ENCODE measurements at places on chromosomes 16 and 17. TPM values are rescaled to one million over a fixed set of nuclear protein-coding genes. Genes with fewer than 3 reads are reported as not detected.

- DNase-seq: no peak
Observed at GRCh38 chr17:68133346-68134045, 98.0 kb downstream of the KPNA2 start.

DNA sequence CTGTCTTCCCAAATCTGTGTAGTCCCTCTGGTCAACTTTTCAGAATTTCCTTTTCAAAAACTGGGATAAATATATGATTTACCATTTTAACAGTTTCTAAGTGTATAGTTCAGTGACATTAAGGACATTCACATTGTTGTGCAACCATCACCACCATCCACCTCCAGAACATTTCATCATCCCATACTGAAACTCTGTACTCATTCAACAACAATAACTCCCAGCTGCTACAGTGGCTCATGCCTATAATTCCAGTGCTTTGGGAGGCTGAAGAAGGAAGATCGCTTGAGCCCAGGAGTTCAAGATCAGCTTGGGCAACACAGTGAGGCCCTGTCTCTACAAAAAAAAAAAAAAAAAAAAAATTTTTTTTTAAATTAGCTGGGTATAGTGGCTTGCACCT lies 131.0 kb downstream of the AATF start:
- no peak for DNase-seq

- DNase-seq: no peak
Observed at GRCh38 chr17:7982666-7983065, 19.7 kb upstream of the GUCY2D start.

DNA sequence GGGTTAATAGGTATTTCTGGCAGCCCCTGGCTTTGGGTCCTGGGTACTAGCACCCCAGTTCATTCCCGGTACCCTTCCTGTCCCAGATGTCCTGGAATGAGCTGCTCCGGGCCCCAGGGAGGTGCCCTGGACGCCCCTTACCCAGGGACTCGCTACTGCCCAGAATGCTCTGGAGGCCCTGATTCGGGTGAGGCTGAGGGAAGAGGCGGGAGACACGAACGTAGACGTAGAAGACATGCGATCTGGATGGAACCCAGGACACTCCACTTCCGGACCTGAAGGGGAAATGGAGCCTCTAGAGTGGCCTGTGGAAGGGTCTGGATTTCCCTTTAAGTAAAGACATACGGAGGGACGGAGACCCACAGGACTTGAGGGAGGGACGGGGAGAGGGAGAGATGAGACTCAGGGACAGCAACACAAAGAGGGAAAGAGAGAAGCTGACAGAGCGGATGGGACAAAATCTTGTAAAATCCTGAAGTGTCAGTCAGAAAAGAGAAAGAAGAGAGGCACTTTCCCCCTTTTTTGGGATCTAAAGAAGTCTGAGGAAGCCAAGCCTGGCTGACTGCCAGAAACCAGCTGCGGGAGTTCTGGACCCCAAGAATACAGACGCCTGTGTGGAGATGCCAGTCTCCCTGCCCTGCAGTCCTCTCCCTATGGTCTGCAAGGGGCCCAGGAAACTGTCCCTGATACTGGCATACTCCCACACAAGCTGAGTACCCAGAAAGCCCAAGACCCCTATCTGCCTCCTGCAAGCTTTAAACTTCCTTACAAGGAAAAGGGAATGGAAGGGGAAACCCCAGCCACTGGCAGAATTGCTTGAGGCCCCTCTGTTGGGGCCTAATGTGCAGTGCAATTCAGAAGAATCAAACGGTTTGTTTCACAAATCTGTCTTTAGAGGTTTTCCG lies 1.0 kb upstream of the HOXB13 start:
- no peak for DNase-seq

- no peak for DNase-seq
Observed at GRCh38 chr16:73873643-73874042, 423.0 kb upstream of the PSMD7 start.

- no peak for DNase-seq
Observed at GRCh38 chr17:77282524-77283515, 142.1 kb downstream of the SEC14L1 start.

GRCh38 chr17:37060094-37060493 lies 111.3 kb downstream of the AATF start:
- no peak for DNase-seq

DNA sequence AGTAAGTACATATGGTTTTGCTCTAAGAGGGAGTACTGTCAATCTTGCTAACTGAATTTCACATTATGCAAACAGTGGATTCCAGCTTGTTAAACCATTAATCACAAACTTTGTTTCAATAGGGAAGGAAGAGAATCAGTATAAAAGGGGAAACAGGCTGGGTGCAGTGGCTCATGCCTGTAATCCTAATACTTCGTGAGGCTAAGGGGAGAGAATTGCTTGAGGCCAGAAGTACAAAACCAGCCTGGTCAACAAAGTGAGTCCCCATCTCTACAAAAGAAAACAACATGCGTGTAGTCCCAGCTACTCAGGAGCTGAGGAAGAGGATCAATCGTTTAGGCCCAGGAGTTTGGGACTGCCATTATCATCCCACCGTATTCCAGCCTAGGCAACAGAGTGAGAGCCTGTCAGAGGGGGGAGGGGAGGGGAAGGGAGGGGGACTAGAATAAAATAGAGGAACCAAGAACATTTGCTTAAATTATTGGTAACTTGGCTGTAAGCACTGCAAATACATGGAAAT lies 65.7 kb downstream of the FBXL20 start:
- no peak for DNase-seq

- no peak for DNase-seq
Observed at GRCh38 chr16:67150047-67150832, 558 bp downstream of the B3GNT9 start.

DNA sequence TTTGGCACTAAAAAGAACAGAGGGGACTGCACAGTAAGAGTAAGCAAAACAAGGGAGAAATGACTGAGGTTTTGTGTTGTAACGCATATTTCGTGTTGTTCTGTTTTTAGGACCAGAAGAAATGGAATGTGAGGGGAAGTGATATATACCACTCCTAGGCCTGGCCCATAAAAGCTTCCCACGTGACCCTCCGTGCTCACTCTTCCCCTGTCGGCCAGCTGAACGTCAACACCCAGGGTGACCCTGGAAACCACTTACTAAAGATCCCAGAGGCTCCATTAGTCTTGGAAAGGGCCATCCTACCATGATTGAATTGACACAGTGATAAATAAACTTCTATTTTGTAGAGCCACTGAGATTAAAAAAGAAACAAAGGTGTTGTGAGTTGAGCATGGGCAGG lies 79.8 kb downstream of the HELZ start:
- no peak for DNase-seq

DNA sequence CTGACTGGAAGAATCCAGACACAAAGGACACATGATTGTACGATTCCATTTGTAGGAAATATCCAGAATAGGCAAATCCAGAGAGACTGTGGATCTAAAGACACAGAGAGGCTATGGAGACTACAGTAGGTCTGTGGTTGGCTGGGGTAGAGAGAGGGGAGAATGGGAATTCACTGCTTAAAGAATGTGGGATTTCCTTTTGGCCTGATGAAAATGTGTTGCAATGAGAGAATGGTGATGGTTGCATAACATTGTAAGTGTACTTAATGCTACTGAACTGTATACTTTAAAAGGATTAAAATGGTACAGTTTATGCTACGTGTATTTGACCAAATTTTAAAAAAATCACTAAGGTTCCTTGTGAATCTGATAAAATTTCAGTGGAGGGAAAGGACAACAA lies 62.1 kb downstream of the GPRC5B start:
- no peak for DNase-seq

DNA sequence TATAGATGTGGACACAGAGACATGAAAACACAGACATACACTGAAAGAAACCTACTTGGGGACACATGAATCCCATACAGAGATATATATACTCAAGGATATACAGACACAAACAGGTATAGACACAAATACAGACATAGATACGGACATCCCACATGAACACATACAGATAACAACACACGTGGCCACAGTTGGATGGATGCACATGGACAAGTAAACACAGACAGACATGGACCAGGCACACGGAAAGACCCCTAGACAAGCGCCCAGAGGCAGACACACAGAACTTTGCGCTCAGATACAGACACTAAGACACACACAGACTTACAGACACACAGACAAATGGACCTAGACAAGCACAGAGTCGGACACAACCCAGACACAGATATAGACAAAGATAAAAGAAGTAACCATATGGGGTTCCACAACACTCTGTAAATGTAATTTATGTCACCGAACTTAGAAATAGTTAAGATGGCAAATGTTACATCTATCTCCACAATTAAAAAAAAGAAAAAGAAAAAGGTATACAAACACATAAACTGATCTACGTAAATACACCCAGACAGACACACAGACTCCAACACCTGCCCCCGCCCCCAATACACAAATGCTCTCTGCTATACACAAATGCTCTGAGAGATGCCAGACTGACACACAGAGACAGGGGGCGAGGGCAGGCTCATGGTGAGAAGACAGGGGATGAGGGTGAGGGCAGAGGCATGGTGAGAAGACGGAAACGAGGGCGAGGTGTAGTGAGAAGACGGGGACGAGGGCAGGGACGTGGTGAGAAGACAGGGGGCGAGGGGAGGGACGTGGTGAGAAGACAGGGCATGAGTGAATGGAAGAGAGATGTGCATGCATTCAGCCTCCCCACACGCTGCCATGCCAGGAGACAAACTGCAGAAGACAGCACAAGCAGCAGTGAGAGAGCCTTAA lies 118.3 kb downstream of the SMG6 start:
- no peak for DNase-seq

DNA sequence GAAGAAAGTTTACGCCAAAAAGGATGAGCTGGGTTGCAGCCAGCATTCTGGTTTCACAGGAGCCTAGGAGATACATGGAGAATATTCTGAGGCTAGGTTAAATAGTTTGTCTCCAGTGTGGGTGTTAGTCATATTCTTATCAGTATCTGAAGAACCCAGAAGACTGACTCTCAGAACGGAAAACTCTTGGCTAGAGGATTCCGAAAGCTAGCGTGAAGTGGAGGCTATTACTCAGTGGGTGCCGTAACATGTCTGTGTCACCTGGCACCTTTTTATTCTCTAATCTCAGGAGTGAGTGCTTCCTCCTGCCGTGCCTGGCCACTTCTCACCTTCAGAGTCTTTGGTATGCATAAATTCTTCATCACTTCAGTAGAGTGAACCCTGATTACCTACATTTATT lies 199.5 kb downstream of the WWOX start:
- no peak for DNase-seq

DNA sequence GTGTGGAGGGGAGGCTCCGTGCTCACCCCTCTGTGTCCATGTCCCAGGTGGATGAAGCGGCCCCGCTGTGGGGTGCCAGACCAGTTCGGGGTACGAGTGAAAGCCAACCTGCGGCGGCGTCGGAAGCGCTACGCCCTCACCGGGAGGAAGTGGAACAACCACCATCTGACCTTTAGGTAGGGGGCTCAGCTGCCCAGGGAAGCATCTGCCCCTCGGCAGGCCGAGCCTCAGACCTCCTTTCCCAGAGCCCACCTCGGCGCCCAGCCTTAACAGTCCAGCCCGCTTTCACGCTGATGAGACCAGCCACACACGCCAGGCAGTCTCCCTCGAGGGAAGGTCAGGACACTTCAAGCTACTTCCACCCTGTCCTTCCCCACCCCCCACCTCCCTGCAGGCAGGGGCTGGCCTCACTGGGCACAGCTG lies 12.7 kb downstream of the MMP15 start:
- DNase-seq: no peak

DNA sequence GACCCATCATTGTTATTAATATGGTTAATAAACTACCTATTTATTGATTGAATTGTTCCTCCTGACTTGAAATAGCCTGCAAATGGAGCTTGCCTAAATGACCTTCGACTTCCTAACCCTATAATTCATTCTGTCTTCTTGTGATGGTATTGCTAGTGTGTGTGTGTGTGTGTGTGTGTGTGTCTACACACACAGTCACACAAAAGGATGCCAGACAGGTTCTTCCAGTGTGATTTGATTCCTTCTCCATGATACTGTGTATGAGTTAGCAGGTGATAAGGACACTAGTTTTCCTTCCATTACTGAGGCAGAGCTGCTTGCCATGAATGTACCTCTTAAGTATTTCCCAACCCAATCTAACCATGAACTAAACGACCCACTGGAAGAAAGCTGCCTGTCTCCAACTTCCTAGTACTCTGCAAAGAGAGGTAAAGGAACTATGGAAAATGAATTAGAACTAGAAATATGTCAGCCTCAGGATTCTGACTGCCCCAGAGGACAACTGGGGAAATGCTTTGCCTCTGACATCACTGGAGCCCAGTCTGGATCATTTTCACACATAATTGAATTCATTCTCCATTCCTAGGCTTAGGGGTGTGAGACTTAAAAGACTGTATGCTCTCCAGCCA lies 3.5 kb upstream of the CDC6 start:
- DNase-seq: peak; percentile 80

GRCh38 chr17:65941356-65941899 lies 250.5 kb downstream of the CEP112 start:
- no peak for DNase-seq

TMEM106A gene
- 3.5 TPM for total RNA-seq

KRTAP4-9 gene
- not detected for total RNA-seq

SMIM22 gene
- total RNA-seq: 3.3 TPM

GGT6 gene
- 0.10 TPM for total RNA-seq

LITAFD gene
- total RNA-seq: not detected
